ENCODE measurements at places on chromosomes 3 and 15. TPM values are rescaled to one million over a fixed set of nuclear protein-coding genes. Genes with fewer than 3 reads are reported as not detected.

DNA sequence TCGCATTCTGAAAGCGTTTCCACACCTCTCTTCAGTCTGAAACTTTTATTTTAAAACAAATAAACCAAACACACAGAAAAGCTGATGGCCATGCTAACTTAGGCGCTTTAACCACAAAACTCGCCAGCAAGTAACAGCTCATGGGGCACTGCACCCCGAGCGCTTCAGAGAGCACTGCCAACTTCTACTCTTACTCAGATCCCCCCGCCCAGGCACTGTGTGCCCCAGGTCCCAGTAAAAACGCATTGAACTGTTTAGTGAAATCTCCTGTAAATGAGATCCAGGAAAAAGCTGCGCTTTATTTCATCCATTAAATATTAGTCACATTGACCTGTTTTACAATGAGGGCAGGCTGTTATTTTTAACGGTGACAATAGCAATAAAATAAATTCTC lies 99.7 kb downstream of the LRIG1 start:
- DNase-seq = no peak

GRCh38 chr3:12886106-12886679 lies 44.8 kb upstream of the RPL32 start:
- no peak for DNase-seq

DNA sequence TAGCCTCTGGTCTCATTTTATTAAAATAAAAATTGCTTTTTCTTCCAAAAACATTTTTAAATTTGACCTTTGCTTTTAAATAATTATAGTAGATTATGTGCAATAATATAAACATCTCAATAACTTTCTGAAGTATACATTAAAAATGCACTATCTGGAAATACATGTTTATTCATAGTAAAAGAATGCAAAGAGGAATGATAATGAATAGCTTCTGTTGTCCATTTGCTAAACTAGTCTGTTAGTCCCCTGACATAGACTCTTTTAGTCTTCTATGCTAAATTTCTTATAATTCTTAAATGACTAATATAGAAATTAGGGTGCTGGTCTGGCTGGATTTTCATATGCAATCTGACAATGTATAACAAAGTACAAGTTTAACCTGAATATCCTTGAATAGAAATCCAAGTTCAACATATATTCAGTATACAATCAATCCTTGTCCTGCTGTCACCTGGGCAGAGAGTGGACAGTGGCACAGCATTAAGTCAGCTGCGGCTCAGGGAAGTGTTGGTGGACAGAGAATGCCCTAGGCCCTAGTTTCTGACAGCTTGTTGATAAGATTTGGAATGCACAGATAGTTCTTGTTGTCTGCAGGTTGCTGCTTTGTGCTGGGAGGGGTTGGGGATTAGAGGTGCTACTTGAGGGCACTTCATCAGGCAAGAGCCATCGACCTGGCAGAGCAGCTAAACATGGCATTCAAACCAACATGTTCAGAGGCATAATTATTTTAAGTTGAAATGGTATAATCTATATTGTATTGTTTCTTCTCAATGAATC lies 161.7 kb downstream of the MBNL1 start:
- no peak for DNase-seq

DNA sequence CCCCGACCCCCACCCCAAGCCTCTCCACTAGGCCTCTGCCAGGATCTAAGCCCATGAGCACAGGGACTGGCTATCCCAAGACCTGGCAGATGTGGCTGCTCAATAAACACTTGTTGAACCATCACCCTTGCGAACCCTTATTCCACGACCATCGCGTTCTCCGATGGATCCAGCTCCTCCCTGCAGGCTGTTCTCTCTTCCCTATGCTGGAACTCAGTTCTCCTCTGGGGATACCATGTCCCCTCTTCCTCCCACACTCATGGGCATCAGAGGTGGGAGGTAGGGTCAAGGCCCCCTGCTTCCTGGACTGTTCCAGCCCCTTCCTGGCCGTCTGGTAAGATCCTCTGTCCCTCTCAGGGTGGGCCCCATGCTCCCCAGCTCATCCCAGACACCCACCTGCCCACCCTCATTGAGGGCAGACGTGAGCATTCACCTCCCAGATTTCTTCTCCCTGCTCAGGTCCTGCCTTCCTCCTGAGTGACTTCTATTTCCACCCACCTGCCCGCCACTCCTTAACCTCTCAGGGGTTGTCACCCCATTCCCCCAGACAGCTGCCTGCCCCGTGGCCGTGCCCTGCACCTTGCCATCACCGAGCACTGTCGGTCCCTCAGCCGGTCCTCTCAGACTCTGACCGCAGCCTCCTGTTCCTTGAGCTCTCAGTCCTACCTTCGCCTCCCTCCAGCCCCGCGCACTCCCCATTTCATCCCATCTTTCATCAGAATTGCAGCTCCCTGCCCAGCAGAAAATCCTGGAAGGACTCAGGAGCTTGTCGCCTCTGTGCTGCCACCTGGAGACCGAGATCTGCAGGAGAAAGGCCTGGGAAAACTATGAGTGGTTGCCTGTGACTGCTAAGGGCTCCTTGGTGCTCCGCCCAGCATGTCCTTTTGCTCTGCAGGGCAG lies 42.0 kb downstream of the PML start:
- DNase-seq = no peak

- DNase-seq = no peak
These were observed 13.9 kb downstream of the ITGB5 start for GRCh38 chr3:124873226-124873625.

DNA sequence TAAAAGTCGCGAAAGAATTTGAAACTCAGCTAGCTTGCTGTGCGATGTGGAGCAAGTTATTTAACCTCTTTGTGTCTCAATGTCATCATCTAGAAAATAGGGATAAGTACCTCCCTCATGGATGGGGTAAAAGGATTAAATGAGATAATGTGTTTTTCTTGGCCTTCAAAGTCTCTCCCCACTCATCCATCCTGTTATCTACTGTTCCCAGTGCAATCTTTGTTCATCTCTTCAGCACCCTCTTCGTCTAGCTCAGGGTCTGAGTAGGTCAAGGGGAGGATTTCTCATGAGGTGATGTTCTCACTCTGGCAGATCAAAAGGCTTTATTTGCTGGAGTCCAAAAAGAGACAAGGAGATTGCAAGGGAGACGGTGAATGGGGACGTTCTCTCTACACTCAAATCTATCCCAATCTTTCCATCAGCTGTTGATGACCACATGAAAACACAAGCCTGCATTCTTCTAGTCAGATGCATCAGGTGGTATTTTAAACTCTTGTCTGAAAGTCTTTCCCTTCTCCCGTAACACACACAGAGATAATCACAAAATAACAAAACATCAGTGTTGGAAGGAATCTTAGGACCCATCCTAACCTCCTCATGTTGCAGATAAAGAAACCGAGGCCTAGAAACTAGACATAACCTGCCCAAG lies 1.3 kb downstream of the MESD start:
- no peak for DNase-seq

DNA sequence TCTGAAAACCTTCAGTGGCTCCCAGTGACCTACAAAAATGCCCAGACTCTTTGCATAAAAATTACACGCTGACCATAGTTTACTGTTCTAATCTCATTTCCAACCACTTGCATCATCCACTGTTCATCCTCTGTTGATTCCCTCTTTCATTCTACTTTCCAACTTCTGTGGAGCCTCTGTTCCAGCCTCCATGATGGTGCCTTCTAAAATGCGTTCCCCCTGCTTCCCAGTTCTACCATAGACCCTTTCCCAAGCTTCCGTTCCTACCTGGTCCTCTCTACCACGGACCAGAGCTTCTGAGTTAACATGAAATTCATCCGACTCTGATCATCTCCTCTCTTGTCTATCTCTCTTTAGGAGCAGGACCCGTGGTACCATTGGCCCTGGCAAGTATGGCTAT lies 127.0 kb downstream of the THSD4 start:
- DNase-seq = no peak

GRCh38 chr15:43220991-43221403 lies at the start of gene EPB42:
EPB42 (minus strand) TSS chr15:43221018; CDS start chr15:43220825, 193 bp downstream.
- no peak for DNase-seq

GRCh38 chr3:88616413-88616812 lies 466.7 kb downstream of the C3orf38 start:
- no peak for DNase-seq

- DNase-seq = no peak
These were observed 514.8 kb downstream of the EPHA3 start for GRCh38 chr3:89622063-89622700.

GRCh38 chr15:27867861-27868260 lies 231.3 kb downstream of the OCA2 start:
- no peak for DNase-seq

DNA sequence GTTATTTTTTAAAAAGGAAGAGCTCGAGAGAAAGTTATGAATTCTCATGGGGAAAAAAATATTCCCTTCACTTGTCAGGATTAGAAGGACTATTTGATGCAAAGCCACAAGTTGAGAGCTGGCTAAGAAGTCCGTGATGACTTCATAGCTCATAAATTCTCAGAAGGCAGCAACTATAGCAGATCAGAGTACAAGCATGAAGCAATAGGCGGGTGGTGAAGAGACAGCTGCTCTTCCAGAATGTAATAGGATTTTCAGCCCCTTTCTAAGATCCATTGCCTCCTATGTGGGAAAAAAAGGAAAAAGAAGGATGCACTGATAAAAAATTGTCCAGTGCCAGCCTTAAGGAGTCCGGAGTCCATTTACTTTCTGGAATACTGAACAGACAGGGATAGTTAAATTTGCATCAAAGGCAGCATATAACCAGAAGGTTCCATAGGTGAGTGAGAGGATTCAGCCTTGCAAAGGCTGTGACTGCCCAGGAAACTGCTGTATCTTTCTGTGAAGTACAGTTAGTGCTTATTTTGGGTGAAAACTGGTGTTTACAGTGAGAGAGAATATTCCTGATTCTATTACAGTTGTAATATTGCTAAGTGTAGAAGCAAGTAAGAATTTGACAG lies 929.5 kb upstream of the ALCAM start:
- no peak for DNase-seq

DNA sequence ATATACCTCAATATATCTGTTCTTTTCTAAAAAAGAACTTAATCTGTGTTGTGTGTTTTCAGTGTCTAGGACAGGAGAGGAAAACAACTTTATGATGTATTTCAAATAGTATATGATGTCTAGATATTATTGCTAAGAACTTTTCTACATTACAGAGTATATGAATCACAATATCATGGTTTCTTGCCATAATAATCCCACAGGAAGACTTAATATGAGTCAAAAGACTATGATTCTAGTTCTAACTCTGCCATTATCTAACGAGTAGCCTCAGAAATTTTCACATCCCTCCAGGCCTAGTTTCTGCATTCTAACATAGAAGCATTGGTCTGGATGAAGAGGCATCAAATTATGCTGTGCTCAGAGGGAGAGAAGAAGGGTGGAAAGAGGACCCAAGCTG lies 107.7 kb upstream of the SPRED1 start:
- DNase-seq = no peak

DNA sequence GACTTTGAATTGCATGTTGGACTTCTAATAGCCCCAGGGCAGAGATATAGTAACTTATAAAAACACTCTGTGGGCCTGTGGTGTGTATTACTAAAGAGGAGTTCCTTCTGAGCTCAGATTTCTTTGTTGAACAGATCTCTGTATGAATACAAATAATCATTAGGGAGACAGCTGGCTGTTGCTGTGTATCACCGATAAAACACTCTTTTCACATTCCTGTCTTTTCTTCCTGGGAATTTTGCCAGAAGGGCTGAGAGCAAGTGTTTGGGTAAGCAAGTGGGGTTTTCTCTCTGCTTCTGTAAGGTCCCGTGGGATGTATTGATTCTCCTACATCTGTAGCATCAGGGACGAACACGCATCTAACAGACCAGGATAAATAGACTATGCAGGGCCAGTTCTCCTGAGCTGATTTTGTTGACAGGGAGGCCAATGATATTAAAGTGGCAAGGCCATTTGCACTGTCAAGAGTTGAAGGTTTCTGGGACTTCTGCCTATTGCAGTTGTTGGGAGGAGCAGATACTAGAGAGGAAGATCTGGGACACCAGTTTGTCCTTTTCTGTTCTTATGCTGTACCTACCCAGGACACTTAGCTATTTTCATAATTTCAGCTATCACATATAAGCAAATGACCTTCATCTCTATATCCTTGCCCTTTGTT lies 225.9 kb upstream of the CD96 start:
- no peak for DNase-seq

- no peak for DNase-seq
These were observed 66.0 kb downstream of the VPS13C start for GRCh38 chr15:61994216-61994615.

CCR8 gene
- total RNA-seq = 1.1 TPM

P2RY1 gene
- total RNA-seq = 0.25 TPM

PGBD4 gene
- 3.8 TPM for total RNA-seq

FAM3D gene
- not detected for total RNA-seq

ZNF660 gene
- total RNA-seq = 0.65 TPM

LDHAL6B gene
- total RNA-seq = not detected
